Activated CD4-positive, alpha-beta T cell treated with anti-CD3 and anti-CD28 coated beads, Interleukin-2, Interleukin-4, amounts not matched to agents 100 ng/mL and 50 ng/mL, durations not matched to agents 16 hours and 8 hours (primary cell): ENCODE measurements at places on chromosomes 11 and 22.

- no peak for DNase-seq
These were observed 10.1 kb downstream of the PRR14L start for GRCh38 chr22:31739795-31740201.

GRCh38 chr22:39806109-39806508, 87.5 kb downstream of the ENTHD1 start:
- no peak for DNase-seq

DNA sequence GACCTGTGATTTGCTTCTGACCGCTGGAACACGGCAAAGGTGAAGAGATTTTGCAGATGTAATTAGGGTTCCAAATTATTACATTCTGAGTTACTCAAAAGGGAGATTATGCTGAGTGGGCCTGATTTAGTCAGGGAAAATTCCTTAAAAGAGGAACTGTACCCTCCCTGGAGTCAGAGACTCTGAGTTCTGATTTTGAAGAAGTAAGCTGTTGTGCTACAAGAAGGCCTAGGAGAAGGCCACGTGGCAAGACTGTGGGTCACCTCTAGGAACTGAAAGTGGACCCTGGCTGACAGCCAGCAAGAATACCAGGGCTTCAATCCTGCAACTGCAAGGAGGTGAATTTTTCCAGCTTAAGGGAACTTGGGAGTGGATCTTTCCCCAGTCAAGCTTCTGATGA, 45.3 kb downstream of the CHRDL2 start:
- no peak for DNase-seq

GRCh38 chr11:57751676-57752253, at the start of gene BTBD18:
BTBD18 (minus strand) TSS chr11:57751819; CDS start chr11:57751188, 631 bp downstream.
- DNase-seq: no peak

- DNase-seq: no peak
These were observed 78.7 kb downstream of the BDNF start for GRCh38 chr11:27621405-27622161.

GRCh38 chr11:108958368-108959104, 293.7 kb downstream of the DDX10 start:
- no peak for DNase-seq

- no peak for DNase-seq
These were observed 15.5 kb downstream of the APOL3 start for GRCh38 chr22:36144886-36145541.

DNA sequence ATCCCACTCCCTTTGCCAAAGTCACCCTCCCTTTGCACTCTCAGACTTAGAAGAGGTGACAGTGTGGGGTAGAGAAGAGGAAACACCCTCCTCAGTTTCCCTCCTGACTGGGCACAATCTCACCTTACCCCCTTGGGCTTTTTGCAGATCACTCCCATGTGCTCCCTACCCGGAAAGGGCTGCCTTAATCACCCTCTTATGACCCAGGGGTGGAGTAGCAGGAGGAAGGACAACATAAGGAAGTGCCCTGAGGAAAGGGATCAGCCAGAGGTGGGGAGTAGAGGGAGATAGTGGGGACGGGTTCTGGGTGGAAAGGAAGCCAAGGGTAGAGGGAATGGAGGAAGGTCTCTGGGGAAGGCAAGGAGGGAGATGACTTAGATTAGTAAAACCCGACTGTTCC, 52.0 kb downstream of the NRXN2 start:
- DNase-seq: no peak

- no peak for DNase-seq
These were observed 12.4 kb downstream of the GLYATL2 start for GRCh38 chr11:58832056-58832645.

DNA sequence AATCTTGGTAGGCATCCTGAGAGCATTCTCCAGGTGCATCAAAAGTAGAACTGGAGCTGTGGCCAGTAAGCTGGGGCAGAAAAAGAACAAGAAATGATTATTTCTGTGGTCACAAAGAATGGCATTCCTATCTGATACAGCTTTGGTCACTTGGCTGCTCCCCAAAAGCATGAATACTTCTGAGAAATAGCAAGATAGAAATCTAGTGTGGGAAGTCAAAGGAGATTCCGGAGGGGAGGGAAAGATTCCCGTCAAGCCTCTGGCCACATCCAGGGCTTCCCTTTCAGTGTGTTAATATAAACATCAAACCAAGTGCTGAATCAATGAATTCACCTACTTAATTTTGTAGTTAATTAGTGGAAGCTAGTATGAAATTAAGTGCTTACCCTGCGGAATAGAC, 1185.4 kb downstream of the LRRC4C start:
- DNase-seq: no peak

DNA sequence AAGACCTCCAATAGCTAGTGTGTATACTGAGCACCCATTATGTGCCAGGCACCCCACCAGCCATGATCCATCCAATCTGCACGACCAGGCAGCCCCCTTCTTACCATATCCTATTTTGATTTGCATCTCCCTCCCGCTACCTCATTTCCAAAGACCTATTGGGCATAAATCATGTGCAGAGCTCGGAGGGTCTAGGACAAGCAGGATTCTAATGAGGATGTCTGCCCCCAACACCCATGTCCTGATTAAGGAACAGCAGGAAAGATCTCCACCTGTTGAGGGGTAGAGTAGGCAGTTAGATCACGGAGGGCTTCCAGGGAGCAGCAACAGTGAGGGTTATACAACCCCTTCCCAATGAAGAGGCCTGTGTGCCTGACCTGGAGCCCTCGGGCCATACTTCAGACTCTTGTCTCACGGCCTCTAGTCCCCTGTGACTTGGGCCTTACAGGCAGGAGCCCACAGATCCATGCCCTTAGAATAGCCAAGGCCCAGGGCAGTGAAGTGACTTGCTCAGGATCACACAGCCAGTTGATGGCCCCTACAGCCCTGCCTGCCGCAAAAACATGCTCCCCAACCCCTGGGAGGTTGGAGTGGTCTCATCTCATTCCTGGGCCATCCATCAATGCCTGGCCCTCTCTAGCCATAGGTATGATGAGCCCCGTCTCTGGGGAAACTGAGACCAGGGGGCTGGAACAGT, 3.5 kb downstream of the RAB3IL1 start:
- no peak for DNase-seq

DNA sequence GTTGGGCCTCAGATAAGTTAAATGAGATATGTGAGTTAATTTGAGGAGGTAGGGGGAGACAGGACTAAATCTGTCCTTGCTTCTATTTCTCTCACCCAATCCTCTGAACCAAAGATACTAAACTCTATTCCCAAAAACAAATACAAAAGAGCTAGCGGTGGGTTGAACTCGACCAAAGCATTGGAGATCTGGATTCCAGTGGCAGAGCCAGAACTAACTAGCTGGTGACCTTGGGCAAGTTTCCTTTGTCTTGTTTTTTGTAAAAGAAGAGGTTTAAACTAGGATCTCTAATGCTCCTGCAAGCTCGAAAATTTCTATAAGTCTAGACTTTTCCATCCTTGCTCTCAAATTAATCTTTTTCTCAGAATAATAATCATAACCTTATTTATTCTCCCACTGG, 1.5 kb downstream of the ME3 start:
- DNase-seq: no peak

DNA sequence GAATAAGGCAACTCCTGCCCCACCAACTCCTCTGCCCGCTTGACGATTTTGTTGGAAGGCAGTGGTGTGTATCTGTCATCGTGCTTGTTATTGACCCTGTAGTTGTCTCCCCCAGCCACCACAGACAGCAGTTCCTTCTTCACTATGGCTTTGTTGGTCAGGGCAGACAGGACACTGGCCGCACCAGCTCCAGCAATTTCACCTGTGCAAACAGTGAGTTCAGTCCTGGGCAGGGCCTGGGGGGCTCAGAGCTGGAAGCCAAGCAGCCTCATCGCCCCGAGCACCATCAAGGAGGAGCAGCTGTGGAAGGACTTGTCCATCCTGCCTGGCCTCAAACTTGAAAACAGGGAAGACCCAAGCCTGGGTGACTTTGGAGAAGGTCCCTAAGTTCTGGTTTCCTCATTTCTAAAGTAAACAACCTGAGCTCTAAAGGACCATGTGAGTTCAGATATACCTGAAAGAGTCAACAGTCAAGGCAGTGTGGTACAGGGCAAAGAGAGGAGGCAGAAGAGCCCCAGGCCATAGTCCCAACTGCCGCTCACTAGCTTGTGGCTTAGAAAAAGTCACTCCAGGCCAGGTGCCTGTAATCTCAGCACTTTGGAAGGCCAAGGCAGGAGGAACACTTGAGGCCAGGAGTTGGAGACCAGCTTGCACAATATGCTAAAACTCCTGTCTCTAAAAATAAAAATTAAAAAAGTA, 4.6 kb downstream of the PLAAT2 start:
- no peak for DNase-seq

- no peak for DNase-seq
These were observed 2.1 kb upstream of the MS4A6A start for GRCh38 chr11:60184824-60185511.

DNA sequence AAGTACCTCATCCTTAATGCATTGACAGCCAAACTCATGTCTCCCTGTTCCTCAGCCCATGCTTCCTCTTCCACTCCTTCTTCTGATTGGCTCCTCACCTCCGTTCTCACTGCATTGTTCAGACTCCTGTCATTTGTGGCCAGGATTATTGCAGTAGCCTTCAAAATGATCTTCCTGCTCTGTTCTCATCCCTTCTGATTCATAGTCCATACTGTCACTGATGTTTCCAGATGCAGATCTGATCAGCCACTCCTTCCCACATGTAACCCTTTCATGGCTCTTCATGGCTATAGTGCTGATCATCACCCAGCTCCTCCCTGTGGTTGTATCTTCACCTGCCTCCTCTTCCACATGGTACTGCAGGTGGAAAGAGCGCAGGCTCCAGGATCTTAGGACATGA, 71.7 kb downstream of the DEPDC5 start:
- DNase-seq: no peak

- no peak for DNase-seq
These were observed 42.1 kb upstream of the PITPNB start for GRCh38 chr22:27961182-27961581.

- DNase-seq: no peak
These were observed 13.6 kb upstream of the TMEM216 start for GRCh38 chr11:61378713-61379313.

- DNase-seq: no peak
These were observed 2.9 kb upstream of the ALX4 start for GRCh38 chr11:44312876-44313275.

GRCh38 chr22:49492308-49492707, 335.4 kb downstream of the BRD1 start:
- DNase-seq: no peak

DNA sequence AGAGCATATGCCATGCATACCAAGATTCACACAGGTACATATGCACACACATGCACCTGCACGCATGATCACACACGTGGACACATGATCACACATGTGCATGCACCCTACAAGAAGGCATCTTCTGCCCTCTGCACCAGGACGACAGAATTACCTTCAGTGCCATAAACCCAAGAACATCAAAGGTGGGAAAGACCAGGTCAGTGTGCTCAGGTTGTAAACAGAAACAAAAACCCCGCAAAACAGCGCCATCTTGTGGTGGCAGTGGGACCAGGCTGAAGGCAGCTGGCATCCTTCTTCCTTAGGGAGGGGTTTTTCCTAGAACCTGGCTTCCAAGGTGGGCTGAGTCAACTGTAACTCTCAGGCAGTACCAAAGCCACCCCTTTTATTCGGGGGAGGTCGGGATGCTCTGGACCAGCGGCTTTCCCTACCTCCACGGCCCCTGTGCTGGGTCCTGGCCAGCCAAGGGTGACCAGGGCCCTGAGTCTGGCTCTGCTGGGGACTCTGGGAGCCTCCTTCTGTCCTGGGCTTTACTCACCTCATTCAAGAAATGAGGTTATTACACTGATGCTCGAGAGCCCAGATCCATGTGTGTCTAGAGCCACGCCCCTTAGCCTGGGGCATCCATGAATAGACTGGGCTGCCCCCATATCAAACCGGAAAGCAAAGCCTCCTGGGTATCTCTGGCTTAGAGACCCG, 69.4 kb upstream of the FGF3 start:
- DNase-seq: peak; percentile 66

- no peak for DNase-seq
These were observed 858 bp downstream of the OAF start for GRCh38 chr11:120211522-120212258.

DNA sequence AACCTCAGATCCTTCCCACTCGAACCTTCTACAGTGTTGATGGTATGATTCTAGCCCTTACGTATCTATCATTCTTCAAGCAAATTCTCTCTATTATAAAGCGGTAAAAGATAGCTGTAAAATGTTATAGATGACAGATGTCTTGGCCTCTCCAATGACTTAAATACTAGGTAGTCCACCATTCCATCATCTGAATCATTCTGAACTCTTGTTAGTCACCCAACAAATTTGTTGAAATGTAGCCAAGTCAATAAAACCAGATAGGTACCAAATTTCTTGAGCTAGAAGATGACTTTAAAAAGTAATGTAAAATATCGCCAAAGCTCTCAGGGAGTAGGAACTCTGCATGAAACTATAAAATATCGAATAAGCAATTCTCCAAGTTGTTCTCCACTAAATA, 32.6 kb upstream of the PICALM start:
- DNase-seq: no peak

DNA sequence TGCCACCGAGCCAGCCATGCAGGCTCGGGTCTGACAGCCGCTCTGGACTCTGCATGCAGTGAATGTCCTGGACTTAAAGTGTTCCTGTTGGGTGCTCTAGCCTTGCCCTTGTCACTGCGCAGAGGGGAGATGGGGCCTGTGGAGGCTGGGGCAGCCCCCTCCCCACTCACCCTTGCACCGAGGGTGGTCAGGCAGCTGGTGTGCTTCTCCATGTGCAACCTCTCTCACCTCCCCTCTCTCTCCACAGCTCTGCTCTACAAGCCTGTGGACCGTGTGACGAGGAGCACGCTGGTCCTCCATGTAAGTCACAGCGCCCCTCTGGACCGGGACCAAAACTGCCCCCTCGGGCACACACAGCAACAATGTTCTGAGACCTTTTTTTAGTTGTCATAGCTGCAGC, 92.5 kb downstream of the BCR start:
- DNase-seq: no peak

- DNase-seq: no peak
These were observed 84.6 kb upstream of the GUCY1A2 start for GRCh38 chr11:107102692-107103477.

- no peak for DNase-seq
These were observed 7.1 kb downstream of the SSH3 start for GRCh38 chr11:67310246-67311050.

DNA sequence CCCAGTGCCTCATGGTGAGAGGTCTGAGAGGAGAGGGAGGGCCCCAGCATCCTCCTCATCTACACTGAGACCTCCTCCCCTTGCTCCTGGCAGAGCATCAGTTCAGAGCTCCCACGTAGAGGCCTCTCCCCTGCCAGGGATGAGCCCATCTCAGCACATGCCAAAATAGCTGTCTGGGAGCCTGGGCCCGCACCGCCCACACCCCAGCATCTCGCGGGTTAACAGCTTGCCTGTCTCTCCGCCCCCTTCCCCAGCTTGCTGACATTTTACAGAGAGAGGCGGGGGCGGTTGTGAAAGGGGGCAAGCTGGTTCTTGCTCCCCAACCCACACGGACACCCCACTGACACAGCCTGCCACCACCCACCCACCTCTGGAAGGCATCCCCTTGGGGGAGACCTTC, 6.4 kb downstream of the DGKZ start:
- peak; percentile 28 for DNase-seq

GRCh38 chr11:66218846-66219620, 49.4 kb upstream of the RAB1B start:
- DNase-seq: no peak
